ENCODE measurements at places on chromosomes 7 and 10.

- DNase-seq: no peak
These were observed 5.3 kb downstream of the CYP26C1 start for GRCh38 chr10:93065675-93066543.

- no peak for DNase-seq
These were observed 183.2 kb downstream of the GRM3 start for GRCh38 chr7:86826948-86827347.

- no peak for DNase-seq
These were observed 8.5 kb upstream of the ADAM8 start for GRCh38 chr10:133285217-133285616.

- peak; percentile 21 for DNase-seq
These were observed 15.5 kb downstream of the LZTS2 start for GRCh38 chr10:101014966-101015581.

GRCh38 chr10:95941115-95941514, 33.3 kb downstream of the CC2D2B start:
- no peak for DNase-seq

- DNase-seq: no peak
These were observed 1.6 kb upstream of the GTF2I start for GRCh38 chr7:74655768-74656440.

DNA sequence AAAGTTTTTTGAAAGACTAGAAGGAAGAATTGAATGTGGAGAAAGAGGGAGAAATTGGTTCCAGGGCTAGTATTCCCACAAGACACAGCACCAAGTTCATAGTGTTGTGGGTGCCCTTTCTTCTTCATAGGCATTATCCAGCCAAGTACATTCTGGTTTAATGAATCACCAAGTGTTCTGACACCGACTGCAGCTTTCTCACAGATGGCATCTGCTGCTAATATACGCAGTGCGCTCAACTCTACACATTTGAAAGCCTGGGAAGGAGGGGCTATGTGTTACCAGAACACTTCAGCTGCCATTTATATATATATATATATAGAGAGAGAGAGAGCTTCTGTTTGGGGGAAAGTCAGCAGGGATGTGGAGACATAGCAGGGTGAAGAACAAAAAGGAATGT, 1168.4 kb downstream of the GATA3 start:
- no peak for DNase-seq

- no peak for DNase-seq
These were observed 331.8 kb downstream of the CALN1 start for GRCh38 chr7:72080341-72080766.

- DNase-seq: no peak
These were observed 1.8 kb upstream of the VSIR start for GRCh38 chr10:71774916-71775702.

DNA sequence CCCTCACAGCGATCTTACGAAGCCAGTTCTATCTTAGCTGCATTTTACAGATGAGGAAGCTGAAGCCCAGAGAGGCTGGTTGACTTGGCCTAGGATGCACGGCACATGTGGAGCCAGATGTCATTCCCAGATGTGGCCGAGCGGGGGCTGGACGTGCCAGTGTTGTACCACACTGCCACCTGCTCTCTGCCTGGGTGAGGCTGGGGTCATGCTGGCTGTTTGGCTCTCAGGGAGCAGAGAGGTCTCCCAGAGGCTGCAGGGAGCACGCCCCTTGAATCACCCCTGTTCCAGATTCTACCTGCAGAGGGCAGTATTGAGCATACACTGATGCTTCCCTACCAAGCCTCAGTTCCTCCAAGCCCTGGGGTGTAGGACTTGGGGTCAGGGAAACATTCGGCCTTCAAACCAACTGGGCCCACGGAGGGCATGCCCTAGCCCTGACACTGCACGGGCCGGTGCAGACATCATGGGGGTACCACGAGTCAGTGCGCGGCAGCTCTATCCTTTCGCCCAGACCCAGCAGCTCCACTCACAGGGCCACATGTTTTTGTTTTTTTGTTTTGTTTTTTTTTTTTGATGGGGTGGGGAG, 3.8 kb upstream of the GTF2IRD1 start:
- DNase-seq: peak; percentile 73

- DNase-seq: no peak
These were observed 334.5 kb downstream of the SORCS1 start for GRCh38 chr10:106830006-106830405.

DNA sequence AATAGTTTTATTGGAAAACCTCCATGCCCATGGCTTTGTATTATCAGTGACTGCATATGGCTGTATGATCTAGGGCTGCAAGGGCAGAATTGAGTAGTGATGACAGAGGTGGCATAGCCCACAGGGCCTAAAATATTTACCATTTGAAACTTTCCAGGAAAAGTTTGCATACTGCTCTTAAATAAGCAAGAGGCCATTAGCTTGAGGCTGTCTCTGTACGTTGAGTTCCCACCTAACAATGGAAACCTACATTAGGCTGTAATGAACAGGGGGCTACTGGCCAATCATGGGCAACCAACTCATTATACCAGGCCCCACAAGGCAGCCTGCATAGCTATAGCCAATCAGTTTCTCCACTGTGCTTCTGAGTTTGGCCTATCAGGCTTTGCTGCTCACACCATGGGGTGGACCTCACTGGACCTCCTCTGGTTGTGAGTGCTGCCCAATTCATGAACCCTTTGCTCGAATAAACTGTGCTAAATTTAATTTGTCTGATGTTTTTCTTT, 673 bp upstream of the ST8SIA6 start:
- DNase-seq: peak; percentile 89

GRCh38 chr7:64632029-64632428, 33.9 kb upstream of the ZNF107 start:
- no peak for DNase-seq

DNA sequence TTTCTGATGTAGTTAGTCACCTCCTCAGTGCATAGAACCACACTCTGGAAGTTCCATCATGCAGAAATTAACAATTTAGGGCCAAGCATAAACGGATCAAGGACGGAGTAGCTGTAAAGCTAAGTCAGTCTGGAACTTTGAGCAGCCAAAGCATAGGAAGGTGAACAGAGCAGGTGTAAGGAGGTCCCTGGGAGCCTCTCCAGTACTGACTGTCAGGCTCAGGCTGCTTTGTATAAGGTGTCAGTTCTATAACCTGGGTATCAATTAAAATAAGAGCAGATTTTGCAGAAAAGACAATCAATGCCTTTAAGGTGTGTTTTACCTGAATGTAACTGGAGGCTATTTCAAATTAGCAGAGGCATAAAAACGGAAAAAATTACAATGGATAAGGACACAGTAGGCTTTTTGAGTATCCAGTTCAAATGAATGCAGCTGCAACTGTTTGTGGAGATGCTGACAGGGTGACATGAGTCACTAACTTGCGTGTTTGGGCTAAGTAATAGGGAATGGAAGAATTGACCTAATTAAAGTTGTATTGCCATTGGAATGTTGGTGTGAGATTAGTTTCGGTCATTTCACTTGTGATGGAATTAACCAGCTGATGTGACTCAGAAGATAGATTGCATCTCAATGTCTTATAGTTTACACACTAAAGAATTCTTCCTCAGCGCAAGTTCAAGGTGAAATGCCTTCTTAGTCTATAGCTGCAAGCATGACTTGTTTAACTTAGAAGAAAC, 417.9 kb upstream of the CNTNAP2 start:
- DNase-seq: no peak

DNA sequence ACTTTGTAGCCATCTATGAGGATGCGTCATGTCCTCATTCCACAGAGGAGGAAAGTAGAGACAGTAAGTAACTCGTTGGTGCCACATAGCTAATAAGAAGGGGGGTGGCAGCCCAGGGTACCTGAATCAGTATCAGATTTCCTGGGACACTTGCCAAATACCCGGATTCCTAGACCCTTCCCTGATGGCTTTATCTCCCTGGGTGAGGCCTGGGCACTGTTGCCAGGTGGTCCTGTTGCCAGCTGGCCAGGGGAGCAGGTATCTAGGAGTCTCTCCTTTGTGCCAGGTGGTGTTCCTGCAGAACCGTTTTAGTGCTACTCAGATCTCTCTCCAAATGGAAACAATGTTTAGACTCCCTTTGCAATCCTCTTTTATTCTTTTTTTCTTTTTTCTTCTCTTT, 12.7 kb downstream of the SLC29A3 start:
- no peak for DNase-seq

- no peak for DNase-seq
These were observed 58.1 kb downstream of the AGMO start for GRCh38 chr7:15503603-15504290.

- no peak for DNase-seq
These were observed 74.8 kb upstream of the ATRNL1 start for GRCh38 chr10:115018185-115018931.

GRCh38 chr7:151408839-151409666, 785 bp downstream of the WDR86 start:
- no peak for DNase-seq

DNA sequence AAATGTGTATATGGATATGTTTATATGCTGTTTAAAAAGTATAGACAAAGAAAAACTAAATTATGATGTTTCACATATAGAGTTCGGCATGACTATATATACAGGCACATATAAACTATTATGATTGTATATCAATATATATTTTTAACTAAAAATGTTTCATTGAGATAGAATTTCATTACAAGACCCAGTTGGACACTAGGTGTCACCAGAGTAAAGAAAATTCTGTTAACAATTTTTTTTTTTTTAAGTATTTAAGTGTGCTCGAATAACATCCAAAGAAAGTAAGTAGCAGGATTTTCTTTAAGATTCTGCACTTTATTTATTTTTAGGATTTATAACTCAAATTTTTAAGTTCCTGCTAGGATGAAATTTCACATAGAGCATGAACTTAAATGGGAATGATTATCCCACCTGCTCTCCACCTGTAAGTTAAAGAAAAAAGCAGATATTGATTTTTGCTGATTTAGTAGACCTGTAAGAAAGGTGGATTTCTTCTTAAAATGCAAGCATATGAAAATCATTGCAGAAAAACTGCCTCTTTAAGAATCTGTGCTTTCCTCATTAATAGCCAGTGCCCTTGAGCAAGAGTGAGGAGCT, 961.5 kb downstream of the PCDH15 start:
- peak; percentile 38 for DNase-seq

- DNase-seq: peak; percentile 39
These were observed 10.6 kb upstream of the LIPM start for GRCh38 chr10:88791924-88792323.

DNA sequence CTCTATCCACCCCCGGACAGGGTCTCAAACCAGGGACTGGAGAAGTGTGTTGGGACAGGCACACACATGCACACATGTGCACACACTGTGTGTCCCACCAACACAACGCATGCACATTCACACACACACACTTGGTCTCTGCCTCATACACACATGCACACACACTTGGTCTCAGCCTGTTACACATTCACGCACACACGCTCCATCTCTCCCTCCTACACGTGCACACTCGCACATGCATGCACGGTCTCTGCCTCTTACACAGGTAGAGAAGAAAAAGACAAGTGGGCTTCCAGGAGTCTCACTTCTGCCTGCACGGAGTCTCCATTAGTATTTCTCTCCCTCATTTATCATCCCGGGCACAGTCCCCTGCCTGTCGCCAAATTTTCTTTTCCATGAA, 171.2 kb downstream of the EBF3 start:
- no peak for DNase-seq

- no peak for DNase-seq
These were observed 860.6 kb upstream of the CELF2 start for GRCh38 chr10:10156917-10157600.

- DNase-seq: no peak
These were observed 71.5 kb upstream of the FAM13C start for GRCh38 chr10:59433720-59434428.

- DNase-seq: peak; percentile 57
These were observed 150.1 kb upstream of the GPR22 start for GRCh38 chr7:107319724-107320228.

- no peak for DNase-seq
These were observed at the start of gene RARRES2 for GRCh38 chr7:150341263-150342120. TSS of gene RARRES2 (minus strand) at chr7:150341629. CDS start at chr7:150340609, 1,020 bp downstream.

- no peak for DNase-seq
These were observed 679.7 kb upstream of the AUTS2 start for GRCh38 chr7:68918621-68919020.

- DNase-seq: no peak
These were observed 62.9 kb downstream of the ELMO1 start for GRCh38 chr7:37385787-37386186.

DNA sequence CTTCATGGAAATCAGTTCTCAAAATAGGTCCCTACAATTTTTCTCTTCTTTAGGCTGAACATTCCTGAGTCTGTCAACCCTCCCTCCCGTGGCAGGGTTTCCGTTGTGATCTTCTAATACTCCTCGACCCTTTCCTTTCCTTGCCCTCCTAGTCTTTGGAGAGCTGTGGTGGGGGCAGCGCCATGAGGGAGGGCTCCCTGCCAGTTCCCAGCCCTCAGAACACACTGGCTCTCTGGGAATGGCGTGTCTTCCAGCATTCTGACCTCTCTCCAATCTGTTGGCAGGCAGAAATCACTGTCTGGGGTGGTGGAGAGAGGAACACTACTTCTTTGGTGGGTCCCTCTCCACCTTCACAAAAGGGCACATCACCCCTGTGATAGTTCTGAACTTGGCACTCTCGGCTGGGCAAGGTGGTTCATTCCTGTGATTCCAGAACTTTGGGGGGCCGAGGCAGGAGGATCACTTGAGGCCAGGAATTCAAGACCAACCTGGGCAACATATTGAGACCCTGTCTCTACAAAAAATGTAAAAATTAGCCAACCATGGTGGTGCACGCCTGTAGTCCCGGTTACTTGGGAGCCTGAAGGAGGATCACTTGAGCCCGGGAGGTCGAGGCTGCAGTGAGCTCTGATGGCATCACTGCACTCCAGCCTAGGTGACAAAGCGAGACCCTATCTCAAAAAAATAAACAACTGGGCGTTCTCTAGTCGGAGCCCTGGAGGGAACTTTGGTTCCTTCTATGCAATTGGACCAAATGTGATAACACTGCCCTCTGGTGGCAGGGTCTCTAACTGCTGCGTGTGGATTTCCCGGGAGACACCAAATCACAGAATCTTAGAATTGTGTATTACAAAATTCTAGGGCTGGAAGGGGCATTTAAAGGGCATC, 13.1 kb upstream of the ARPC1A start:
- peak; percentile 69 for DNase-seq

- no peak for DNase-seq
These were observed 9.4 kb downstream of the IFRD1 start for GRCh38 chr7:112459645-112460044.

GRCh38 chr7:518630-519483, 789 bp downstream of the PDGFA start:
- DNase-seq: peak; percentile 29

DNA sequence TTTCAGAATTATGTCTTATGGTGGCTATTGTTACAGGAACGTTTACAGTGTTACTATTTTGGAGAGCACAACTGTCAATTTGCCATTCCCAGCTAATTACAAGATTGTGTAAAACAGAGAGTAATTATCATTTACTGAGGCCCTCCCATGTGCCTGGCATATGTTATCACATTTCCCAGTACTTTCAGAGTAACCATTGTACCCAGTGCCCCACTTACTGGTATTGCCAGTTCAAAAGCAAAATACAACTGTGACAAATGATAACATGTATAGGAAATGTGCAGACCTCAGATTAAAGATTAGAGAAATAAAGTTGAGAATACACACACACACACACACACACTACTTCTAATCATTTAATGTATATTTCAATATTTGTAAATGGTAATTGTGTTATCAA, 572.5 kb downstream of the POM121L12 start:
- no peak for DNase-seq

- DNase-seq: no peak
These were observed 197.3 kb downstream of the PHF14 start for GRCh38 chr7:11170863-11171568.

GRCh38 chr10:121519901-121520493, 78.2 kb downstream of the FGFR2 start:
- DNase-seq: no peak
